Brain pericyte (primary cell): ENCODE measurements at places on chromosomes 2 and 18.

GRCh38 chr2:9373047-9373446 lies 50.3 kb downstream of the ITGB1BP1 start:
- no peak for DNase-seq

DNA sequence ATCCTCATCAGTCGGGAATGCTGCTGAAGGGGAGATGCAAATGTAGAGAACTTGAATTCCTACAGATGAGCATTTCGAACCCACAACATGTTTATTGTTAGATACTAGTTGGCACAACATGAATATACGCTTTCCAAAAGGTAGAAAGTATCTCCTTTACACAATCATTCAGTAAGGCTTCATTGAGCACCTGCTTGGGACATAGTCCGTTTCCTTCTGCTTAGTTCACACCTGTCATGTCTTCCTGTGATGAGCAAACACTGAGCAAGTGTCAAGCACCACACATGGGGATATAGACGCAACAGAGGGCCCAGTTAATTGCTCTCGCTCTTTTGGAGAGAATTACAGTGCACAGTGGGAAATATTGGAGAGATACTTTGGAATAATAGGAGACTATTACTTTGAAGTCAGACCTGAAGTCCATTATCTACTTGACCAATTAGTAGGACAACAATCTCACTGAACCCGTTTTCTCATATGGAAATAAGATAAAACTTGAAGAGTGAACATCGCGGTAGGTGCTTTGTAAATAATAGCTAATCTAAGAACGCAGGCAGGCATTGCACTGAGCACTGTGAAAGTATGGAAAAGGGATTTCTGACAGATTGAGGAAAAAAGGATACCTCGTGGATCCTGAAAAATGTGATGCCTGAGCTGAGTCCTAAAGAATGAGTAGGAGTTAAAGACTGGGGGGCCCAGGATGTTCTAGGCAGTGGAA lies 1.2 kb downstream of the CPSF3 start:
- no peak for DNase-seq

DNA sequence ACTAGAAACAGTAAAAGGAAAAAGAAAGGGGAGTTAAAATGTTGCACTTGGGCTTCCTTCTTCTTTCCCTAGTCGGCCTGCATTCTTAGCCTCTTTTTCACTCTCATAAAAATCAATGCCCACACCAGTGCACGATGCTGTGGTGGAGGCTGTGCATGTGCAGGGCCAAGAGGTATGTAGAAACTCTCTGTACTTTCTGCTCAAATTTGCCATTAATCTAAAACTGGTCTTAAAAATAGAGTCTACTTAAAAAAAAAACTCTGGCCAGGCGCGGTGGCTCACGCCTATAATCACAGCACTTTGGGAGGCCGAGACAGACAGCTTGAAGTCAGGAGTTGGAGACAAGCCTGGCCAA lies 11.1 kb downstream of the TRAPPC8 start:
- DNase-seq, result no peak

DNA sequence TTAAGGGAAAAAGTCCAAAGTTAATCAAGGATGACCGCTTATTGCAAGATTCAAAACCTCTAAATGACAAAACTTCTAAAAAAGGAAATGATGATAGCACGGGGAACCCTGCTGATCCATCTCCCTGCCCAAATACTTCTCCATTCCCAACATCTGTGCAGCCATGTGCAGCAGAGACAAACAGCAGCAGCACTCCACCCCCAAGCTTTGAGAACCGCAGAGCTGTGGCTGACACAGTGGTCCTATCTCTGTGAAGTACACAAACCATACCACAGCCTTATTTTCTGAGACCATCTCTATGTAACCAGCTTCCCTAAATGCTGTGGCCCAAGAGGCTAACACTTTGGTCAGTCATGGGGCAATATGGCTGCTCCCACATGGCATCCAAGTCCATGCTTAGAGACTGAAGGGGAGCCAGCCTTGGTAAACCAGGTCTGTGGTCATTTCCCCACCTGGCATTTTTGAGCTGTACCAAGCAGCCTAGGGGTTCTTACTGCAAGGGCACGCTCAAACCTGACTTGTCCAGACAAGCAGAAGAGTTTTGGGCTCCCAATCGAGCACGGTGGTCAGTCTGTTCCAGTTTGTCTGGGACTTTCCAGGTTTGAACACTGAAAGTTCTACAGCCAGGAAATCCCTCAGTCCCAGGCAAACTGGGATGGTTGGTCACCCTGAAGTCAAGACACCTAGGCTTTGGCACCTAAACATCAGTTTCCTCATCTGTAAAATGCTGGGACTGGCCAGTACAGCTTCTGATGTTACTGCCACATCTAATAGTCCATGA lies 17.1 kb upstream of the NFE2L2 start:
- DNase-seq, result no peak

GRCh38 chr2:176148751-176149421 lies 2.5 kb upstream of the HOXD4 start:
- no peak for DNase-seq

DNA sequence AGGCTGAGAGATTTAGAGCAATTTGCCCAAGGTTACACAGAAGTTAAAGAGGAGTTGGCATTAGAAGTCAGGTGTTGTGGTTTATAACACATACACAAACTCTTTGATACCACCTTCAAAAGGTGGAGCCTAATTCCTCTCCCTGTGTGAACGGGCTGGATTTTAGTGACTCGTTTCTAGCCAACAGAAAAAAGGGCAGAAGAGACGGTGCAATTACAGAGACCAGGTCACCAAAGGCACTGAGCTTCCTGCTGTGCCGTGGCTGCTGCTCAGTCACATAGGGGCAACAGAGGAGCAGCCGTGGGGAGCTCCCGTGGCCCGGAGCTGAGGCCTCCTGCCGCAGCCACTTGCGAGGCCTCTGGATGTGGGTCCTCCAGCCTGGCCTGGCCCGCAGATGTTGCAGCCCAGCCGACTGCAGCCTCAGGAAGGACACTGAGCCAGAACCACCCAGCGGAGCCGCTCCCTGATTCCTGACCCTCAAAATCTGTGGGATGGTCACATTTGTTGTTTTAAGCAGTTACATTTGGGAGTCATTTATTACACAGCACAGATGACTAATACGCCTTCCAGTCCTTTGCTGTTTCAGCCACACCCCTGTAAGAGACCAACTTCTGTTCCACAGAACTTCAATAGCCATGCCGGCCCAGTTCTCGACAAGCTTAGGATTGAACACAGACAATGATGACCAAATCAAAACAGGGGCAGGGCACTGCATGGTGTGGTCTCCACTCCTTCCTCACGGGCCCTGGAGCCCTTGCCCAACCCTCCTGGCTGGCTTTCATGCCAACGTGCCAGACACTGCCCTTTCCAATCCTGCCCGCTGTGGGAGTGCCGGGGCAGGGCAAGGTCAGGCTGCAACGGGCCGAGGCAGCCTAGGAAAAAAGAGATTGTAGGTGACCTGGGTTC lies 17.1 kb downstream of the EDAR start:
- no peak for DNase-seq

- DNase-seq, result no peak
Observed at GRCh38 chr2:22536133-22536532, 848.8 kb upstream of the KLHL29 start.

GRCh38 chr2:129710670-129711495 lies 268.6 kb upstream of the RAB6C start:
- no peak for DNase-seq
